ENCODE measurements at places on chromosomes 11 and 22.

DNA sequence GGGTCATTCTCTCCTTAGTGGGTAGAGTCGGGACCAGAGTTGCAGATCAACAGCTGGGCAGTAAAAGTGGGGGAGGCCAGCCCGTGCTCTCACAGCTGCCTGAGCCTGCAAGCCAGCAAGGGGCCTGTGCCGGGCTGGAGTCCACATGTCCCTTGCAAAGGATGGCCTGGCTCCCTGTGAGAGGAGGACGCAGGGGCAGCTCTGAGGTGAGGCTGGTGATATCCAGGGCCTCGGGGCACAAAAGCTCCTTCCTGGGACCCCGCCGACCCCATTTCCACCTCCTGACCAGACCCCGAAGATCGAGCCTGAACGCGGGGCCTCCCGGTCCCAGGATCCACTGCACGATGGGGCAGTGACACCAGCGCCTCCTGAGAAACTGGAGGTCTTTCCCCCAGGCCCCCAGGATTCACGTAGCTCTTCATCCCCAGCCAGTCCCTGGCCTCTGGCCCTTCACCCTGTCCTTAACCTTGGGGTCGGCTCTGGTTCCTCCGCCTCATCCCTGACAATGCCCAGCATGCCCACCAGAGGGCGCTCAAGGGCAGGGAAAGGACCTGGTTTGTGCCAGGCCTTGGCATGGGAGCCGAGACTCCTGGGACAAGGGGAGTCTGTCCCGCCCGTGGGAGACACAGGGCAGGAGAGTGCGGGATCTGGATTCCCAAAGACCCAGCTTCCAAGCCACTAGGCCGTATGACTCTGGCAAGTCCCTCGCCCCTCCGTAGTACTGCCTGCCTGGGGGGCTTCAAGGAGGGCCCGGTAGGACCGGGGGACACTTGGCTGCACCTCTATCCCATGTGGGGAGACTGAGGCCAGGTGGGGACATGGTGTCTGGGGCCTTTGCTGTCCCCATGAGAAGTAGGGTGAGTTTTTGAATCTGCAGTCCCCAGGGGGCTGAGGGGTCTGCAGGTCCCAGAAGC is 17.8 kb upstream of the WNT7B start:
- DNase-seq: peak; percentile 95

GRCh38 chr11:61486011-61486620 is 22.4 kb upstream of the LRRC10B start:
- DNase-seq: no peak

DNA sequence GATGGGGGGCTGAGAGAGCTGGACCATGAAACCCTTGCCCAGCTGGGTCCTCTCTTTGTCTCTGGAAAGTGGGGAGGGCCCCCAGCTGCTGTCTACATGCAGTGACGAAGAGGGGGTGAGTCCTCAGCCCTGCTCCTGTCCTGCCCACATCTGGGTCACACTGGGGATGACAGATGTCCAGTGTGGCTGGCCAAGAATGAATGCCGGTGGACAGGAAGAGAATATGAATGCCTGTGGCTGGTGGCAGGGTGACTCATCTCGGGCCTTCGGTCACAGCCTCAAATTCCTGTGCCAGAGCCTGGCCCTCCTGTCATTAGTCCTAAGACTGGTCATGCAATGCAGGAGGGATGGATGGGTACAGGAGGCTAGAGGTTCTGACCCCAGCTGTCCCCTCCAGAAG is 2.2 kb upstream of the PNPLA3 start:
- DNase-seq: no peak

GRCh38 chr22:19239464-19239863 is 52.1 kb downstream of the CLTCL1 start:
- DNase-seq: no peak

GRCh38 chr11:123719452-123719851 is 22.0 kb downstream of the ZNF202 start:
- no peak for DNase-seq
